LHCN-M2 (cell line): ENCODE measurements at places on chromosomes 7 and 10. TPM values are rescaled to one million over a fixed set of nuclear protein-coding genes. Genes with fewer than 3 reads are reported as not detected.

SPAM1 gene
- not detected in 2 replicates for total RNA-seq

CRYGN gene
- total RNA-seq: not detected in 2 replicates

COL17A1 gene
- total RNA-seq: 0.26 TPM in 1 of 2 replicates, not detected in the other

PHTF2 gene
- 49.6 and 51.7 TPM in 2 replicates for total RNA-seq

STEAP1B gene
- total RNA-seq: not detected in 2 replicates

SPDYE2B gene
- not detected in 2 replicates for total RNA-seq

PRXL2A gene
- not detected in 2 replicates for total RNA-seq

PCBD1 gene
- total RNA-seq: 23.0 and 32.4 TPM in 2 replicates

SPDYE2 gene
- total RNA-seq: not detected in 2 replicates

FGF8 gene
- total RNA-seq: not detected in 2 replicates

- DNase-seq: no peak
Measured at GRCh38 chr7:5590596-5591277, 167.1 kb upstream of the TNRC18 start.

GRCh38 chr10:72126872-72127232 is 38.5 kb upstream of the SPOCK2 start:
- DNase-seq: no peak

DNA sequence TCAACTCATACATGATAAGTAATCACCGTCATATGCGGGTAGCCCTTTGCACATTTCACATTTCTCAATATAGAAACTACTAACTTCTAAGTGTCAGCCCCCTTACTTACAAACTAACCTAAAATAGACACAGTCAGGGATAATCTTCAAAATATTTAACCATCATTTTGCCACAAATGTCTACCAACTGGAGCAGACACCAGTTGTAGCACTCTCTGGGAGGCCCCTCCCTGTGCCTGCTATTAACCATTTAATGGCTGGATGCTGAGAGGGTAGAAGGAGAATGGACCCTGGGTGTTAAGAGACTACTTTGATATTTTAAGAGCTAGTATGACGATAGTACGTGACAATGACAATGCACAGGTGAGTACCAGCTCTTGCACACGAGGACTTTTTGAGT is 116.4 kb downstream of the SORBS1 start:
- DNase-seq: no peak

- no peak for DNase-seq
Measured at GRCh38 chr10:48932831-48933664, 6.6 kb downstream of the LRRC18 start.

DNA sequence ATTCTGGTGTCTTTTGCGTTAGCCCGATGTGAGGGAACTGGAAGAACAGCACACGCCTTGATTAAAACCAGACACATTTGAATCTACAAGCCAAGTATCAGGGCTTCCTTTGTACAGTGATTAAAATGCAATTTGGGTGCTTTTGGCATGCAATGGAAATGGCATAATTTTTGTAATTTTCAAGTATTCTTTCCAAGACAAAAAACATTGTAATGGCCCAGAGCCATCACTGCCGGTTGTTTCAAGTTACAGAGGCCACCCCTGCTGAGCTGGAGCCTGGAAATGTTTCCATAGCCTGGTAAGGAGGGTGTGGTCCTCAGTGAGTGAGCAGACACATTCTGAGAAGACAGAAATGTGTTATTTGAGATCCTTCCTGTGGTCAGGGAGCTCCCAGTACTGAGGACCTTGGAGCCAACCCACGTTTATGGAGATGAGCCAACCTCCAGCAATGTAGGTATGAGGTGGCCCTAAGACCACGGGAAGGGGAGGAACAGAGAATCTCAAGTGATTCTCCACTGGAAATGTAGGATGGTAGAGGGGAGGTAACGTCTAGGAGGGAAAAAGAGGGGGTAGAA is 20.9 kb downstream of the TEX36 start:
- peak; percentile 47 for DNase-seq

DNA sequence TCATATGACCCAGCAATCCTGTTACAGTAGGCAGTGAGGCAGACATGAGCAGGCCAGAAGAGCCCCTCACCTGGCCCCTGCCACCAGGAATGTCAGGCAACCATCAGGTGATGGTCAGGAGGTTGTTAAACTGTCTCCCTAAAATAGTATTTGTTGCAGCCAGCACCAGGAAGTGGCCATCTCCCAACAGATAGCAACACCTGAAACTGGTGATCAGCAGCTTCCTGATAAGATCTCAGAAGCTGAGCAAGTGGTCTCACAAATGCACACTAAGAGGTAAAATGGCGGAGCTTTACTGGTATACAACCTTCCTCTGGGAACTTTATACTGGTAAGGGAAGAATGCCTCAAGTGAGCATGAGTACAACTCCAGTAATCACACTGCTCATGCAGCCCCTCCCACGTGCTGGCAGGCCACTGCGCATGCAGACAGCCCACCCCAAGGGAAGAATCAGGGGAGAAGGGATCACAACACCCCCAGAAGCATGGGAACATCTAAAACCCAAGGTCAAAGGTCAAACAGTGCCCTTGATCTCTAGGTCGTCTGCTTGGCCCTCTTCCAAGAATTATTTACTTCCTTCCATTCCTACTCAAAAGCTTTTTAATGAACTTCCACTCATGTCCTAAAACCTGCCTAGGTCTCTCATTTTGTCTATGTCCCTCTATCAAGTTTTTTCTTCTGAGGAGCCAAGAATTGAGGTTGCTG is 133.5 kb downstream of the DOCK4 start:
- DNase-seq: no peak

- DNase-seq: no peak
Measured at GRCh38 chr7:50308532-50309385, 4.2 kb downstream of the IKZF1 start.

GRCh38 chr7:157613575-157614322 is 276.9 kb downstream of the DNAJB6 start:
- no peak for DNase-seq

DNA sequence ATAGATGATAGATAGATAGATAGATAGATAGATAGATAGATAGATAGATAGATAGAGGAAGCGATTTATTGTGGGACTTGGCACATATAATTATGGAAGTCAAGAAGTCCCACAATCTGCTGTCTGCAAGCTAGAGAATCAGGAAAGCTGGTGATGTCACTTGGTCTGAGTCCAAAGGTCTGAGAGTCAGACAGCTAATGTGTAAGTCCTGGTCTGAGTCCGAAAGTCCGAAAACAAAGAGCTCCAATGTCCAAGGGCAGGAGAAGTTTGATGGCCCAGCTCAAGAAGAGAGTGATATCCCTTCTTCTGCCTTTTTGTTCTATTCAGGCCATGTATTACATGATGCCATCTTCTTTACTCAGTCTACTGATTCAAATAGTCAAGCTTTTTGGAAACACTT is 53.8 kb upstream of the TCF7L2 start:
- DNase-seq: no peak

DNA sequence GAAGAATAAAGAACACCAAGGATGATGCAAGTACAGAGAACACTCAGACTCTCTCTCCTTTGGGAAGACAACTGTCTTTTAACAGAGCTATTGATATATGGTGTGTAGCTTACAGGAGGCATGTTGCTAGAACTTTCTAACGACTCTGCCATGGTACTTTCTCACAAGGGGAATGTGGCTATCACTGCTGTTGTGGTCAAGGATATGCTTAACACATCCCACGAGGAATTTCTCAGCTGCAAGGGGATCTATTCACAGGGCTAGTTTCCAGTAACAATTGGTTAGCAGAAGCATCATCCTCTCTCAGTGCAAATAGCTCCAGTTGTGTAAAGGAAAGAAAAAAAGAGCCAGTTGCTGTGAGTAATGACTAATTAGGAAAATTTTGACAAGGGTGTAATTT is 826.0 kb downstream of the SORCS1 start:
- DNase-seq: no peak

GRCh38 chr10:3850999-3851937 is 66.3 kb upstream of the KLF6 start:
- peak; percentile 64 for DNase-seq

GRCh38 chr10:117461766-117462423 is 80.7 kb upstream of the EMX2 start:
- DNase-seq: peak; percentile 74

- peak; percentile 10 for DNase-seq
Measured at GRCh38 chr10:37495415-37495814, 362.0 kb downstream of the ZNF248 start.

DNA sequence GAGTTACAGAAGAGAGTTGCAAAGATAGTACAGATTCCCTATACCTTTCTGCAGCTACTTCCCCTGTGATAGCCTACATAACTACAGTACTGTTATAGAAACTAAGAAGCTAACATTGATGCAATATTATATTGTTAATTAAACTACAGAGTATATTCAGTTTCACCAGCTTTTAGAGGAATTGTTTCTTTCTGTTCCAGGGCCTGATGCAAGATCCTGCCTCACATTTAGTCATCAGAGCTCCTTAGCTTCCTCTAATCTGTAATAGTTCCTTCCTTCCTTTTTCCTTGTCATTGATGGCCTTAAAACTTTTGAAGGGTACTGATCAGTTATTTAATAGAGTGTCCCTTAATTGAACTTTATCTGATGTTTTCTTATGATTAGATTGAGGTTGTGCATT is 56.8 kb downstream of the SDHAF3 start:
- peak; percentile 8 for DNase-seq

- DNase-seq: no peak
Measured at GRCh38 chr10:17212802-17213221, 11.3 kb upstream of the TRDMT1 start.

DNA sequence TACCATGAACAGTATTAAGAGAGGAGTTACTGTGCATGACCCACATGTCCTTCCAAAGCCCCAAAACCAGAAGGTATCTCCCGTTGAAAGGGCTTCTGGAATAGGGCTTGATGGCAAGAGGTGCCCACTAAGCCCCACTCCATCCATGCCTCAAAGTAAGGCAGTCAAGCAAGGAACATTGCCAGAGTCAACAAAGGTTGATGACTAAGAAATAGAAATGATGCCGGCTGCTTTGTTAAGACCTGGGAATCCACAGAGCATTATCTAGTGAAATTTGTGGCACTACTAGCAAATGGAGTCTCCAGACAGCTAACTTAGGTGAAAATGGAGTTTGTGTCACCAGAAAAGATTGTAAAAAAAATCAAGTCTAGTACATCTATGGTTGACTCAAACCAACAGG is 6.2 kb downstream of the SFR1 start:
- peak; percentile 50 for DNase-seq

DNA sequence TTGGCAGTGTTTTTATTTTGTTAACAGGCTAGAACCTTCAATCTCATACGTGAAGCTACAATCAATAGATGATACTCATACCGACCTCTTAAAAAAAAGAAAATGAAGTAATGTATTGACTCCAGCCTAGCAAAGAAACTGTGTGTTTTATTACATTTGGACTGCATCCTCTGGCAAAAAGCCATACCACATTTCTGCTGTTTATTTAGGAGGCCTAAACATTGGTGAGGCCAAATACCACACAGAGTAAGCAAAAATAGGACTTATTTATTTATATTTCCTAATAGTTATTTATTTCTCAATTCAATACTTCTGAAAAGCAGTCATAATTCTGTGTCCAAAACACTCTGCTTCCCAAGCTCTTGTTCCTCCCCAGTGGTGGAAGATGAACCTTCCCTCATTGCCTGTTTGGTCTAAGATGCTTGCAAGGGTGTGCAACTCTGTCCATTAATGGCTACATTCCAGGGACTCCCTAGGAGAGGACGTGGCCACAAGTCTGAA is 398.8 kb upstream of the KLF6 start:
- DNase-seq: peak; percentile 44

DNA sequence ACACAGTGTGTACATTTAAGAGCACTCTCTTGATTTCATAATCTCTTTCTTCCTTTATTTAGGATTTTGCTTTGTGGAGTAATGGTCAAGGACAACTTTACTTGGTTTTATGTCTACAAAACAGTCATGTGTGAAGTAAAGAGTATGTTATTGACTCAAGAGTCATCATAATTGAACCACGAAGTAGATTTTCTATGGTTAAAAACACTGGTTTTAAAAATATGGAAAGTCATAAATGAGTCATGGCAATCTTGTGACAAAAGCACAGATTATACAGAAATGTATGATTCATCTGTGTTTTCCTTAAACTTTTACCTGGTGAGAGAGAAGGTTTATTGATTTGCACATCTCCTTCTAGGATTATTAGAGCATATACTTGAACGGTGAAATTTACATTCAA is 969.7 kb downstream of the GATA3 start:
- peak; percentile 14 for DNase-seq
